Left lung (tissue), 14 donors: ENCODE measurements at places on chromosomes 12 and 14. TPM values are rescaled to one million over a fixed set of nuclear protein-coding genes. Genes with fewer than 3 reads are reported as not detected.
A peak's percentile ranks its signal among the peaks of the same experiment; 100 is the strongest.

DIO2 gene
- polyA plus RNA-seq = 1.6 TPM

DNA sequence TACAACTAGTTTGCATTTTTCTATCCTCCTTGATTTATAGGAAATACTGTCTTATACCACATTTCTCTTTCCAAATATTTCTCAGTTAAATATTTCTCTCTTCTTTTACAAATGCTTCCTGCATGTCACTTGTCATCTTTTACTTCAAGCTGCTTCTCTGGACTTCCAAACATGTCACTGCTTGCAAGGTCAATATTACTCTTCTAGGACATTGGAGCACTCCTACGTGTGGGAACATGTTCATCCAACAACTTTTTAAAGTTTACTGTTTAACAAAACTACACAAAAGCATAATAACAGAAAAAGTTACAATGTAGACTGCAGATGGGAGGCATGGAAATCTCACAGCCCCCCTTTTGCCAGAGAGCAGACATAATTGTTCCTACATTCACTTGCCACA, 28.5 kb upstream of the CNTN1 start:
- DNase-seq = no peak

DNA sequence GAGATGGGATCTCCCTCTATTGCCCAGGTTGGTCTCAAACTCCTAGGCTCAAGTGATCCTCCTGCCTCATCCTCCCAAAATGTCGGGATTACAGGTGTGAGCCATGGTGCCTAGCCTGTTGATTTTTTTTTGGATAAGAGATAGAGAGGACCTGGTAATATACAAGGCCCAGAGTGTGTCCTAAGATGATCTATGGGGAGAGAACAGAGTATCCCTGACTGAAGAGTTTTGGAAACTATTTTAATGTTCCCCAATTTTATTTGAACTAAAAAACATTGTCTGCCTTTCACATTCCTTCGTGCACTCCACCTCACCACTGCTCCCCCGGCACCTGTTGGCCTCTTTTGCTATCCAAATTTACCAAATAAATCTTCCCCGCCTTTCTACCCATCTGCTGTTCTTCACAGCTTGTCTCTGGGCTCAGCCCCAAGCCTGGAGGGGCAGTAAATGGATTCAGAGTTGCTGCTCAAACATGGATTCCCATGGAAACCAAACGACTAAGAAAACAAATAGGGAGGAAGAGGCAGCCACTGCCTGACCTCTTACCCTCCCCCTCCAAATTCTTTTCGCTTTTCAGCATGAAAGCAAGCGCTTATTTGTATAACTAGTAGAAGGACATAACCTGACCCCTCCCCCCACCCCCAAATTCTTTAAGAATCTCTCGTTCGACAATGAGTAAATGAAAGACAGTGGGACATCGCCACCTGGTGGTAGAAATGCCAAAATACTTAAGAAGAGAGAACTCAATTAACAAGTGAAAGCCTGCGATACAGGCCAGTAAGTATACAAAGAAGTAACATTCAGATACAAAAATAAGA, 22.6 kb downstream of the OR10G3 start:
- peak; percentile 88 for DNase-seq

DNA sequence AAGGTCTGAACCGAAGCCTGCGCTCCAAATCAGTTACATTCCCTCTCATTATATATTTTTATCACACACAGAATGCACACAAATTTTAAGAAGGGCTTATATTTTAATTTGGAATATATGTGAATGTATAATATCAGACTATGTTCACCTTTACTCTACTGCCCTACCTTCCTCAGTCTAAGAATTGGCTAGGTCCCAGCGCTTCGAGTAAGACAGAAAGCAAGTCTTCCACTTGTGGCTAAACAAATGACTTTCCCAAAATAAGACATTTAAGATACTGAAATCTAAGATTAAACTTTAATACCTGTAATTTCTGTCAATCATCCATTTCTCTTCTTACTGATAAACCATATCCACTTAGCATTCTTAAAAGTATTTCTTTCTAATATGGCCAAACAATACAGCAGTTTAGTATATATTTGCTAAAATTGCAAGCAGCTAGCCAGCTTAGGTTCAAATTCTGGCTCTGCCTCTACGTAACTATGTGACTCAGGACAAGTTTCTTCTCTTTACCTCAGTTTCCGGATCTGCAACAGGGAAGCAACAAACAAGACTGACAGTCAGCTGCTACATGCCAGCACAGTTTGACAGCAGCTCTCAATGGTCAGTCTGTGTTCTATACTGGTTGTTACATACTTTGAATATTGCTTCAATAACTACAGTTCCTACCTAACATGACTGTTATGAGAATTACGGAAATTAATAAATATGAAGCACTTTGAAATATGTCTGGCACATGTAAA, 2.0 kb downstream of the INTS13 start:
- no peak for DNase-seq

DNA sequence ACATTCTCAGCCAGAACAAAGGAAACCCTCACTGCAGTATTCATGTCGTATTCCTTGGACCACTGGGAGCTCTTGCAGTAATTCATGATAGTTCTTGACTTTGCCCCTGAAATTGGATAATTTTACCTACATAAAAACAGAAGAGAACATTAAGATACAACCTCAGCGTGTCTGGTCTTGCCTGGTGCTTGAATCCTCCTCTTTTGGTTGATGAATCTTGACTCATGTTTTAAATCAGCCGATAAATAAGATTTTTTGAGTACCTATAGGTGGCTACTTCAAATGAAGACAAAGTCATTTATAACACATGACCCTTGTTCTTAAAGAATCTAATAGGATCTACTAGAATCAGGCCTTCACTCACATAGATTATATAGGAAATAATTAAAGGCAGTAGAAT, 221.0 kb downstream of the PTPRO start:
- no peak for DNase-seq

GRCh38 chr14:21072031-21072473, 1.9 kb downstream of the ARHGEF40 start:
- DNase-seq = no peak

DNA sequence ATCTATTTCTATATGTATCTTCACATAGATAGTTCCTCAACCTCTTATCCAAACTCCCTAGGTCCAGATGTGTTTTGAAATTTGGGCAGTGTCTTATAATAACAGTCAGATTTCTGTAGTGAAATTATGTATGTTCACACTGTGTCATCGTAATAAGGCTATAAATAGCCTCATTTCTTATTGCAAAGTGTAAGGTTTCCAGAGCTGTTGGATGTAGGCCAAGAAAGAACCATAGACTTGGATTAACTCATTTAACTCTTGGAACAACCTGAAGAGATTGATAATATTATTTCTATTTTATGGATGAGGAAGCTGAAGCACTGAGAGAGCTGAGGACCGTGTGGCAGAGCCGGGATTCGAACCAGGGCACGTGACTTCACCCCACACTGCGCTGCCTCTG, 49.0 kb upstream of the PIWIL1 start:
- no peak for DNase-seq

- DNase-seq = no peak
These were observed 171.3 kb downstream of the BCL11B start for GRCh38 chr14:99100497-99101270.

- no peak for DNase-seq
These were observed 486.2 kb downstream of the MED13L start for GRCh38 chr12:115791331-115791730.

C14orf119 gene
- 62.5 TPM for polyA plus RNA-seq

ASB2 gene
- polyA plus RNA-seq = 2.5 TPM

NUMB gene
- polyA plus RNA-seq = 91.7 TPM

GRCh38 chr14:93936245-93936644, 9.1 kb downstream of the FAM181A start:
- DNase-seq = no peak

DNA sequence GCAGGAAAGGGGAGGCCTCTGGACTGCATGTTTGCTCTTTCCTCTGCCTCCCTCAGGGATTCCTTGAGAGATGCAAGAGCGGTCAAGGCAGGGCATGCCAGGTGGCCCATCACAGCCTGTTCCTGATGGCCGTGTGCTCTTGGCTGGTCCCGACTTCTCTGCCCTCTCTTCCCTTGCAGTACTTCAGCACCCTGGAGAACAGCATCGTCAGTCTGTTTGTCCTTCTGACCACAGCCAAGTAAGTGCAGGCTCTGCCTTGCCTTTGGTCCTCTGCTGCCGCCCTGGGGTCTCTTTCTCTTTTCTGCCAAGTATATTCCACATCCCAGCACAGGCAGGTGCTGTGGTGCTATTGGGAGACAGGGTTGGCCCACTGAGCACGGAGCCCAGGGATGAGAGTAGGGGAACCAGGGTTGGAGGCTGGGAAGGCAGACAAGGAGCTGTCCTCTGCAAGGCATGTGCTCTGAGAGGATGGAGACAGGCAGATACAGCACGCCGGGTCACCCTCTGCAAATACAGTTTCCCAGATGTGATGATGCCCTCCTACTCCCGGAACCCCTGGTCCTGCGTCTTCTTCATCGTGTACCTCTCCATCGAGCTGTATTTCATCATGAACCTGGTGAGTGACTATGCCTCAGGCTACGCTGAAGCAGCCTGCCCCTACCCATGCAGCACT, 51.9 kb downstream of the TPCN1 start:
- no peak for DNase-seq

- no peak for DNase-seq
These were observed 52.2 kb downstream of the PHETA1 start for GRCh38 chr12:111316671-111317070.

GRCh38 chr12:112097641-112098040, 10.9 kb downstream of the NAA25 start:
- DNase-seq = no peak

GRCh38 chr12:20134652-20135051, 233.7 kb upstream of the PDE3A start:
- DNase-seq = no peak

GRCh38 chr14:51539571-51540037, 112.1 kb upstream of the FRMD6 start:
- DNase-seq = no peak

DNA sequence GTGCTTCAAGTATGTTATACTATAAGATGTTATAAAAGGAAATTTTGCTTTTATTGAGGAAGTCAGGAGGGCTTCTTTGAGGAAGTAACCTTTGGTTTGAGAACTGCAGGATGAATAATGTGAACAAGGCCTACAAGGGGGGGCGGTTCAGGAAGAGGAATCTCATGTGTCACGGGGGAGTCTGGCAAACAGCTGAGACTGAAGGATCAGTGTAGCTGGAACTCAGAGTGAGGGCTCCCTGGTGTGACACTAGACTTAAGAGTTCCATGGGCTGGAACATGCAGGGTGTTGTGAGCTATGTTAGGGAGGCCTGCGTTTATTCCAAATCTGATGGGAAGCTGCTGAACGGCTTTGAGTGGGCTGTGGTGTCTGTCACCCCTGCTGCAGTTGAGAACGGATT, 62.3 kb downstream of the UNC79 start:
- DNase-seq = no peak

DNA sequence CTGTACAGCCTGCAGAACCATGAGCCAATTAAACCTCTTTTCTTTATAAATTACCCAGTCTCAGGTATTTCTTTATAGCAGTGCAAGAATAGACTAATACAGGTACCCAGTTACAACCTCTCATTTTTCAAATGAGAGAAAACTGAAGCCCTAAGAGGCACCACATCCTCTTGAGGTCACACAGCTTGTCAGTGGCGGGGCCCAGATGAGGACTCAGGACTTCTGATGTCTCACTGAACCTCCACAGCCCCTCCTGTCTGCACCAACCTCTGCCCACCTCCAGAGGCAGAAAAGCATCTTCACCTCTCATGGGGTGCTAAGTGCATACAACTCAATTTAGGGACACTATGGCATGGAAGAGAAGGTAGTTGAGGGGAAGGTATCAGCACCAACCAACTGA, 120.7 kb downstream of the CRACR2A start:
- no peak for DNase-seq

DNA sequence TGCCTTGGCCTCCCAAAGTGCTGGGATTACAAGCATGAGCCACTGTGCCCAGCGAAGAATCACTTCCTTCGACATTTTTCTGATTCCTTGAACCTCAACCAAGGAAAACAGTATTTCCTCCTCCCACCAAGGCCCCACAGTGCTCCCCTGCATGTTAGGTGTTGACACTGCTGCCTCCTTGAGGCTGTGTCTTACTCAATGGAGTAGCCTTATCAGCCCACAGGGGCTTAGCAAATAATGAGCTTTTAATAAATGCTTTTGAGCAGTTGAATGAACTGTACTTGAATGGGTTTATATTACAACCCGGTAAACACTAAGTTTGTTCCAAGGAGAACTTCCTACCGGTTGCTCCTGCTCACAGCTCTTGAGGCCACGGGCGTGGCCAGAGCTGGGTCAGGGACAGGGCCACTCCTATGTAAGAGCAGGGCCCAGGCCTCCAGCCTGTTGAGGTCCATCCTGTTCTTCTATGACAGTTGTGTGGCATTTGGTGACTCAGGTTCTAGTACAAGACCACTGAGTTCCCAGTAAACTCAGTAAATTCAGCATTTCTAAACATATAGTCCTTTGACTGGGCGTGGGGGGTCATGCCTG, 36.8 kb upstream of the TUBA1A start:
- DNase-seq = peak; percentile 85

- DNase-seq = no peak
These were observed 125.6 kb downstream of the FOXN3 start for GRCh38 chr14:89291351-89291940.

POTEM gene
- polyA plus RNA-seq = not detected

DNA sequence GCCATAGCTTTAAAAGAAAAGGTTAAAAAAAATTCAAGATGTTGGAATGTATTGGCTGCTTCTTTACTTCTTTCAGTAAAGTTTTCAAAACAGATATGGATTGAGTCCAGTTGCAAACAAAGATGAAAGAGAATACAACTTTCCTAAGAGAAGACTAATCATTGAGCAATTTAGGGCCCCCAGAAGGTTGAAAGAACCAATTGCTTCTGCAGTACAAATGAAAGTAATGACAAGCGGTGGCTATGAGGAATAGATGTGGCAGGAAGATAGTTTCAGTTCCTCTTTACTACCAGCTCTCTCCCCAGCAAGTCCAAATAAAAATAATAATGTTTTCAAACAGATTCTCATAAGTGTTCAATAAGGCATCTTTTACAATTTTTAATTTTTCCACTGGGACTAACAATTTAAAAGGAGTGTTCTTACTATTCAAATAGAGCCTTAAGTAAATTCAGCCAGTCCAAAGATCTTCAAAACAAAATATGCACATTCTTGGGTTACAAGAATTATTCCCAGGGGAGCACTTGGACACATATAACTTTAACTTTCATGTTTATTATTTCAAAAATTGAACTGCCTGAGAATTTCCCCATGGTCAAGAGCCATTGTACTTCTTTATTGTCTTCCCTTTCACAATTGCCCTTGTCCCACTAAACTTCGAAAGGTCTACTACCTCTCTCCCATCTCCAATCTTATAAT, 62.3 kb upstream of the PPP1R12A start:
- DNase-seq = no peak

GRCh38 chr14:103762036-103762435, 46.4 kb downstream of the ZFYVE21 start:
- DNase-seq = no peak

GRCh38 chr12:48773686-48774085, 15.2 kb downstream of the ADCY6 start:
- no peak for DNase-seq
